ENCODE measurements at places on chromosomes 16 and 17. TPM values are rescaled to one million over a fixed set of nuclear protein-coding genes. Genes with fewer than 3 reads are reported as not detected.

Gene NPW
- 0.33 TPM for total RNA-seq

Gene CENPT
- total RNA-seq: 20.3 TPM

Gene HSPB9
- under 0.01 TPM for total RNA-seq

Gene CPHXL2
- not detected for total RNA-seq

Gene CALB2
- not detected for total RNA-seq

Gene CA10
- not detected for total RNA-seq

Gene CCL23
- total RNA-seq: not detected

Gene TEX14
- 0.31 TPM for total RNA-seq

Gene ANKRD40CL
- total RNA-seq: not detected

Gene CACNG3
- not detected for total RNA-seq

Gene TBC1D3I
- 0.15 TPM for total RNA-seq

Gene NT5M
- total RNA-seq: 3.2 TPM

Gene WNT3
- 0.67 TPM for total RNA-seq

Gene NPIPA7
- 2.5 TPM for total RNA-seq

Gene GPR179
- not detected for total RNA-seq

Gene CACNG4
- total RNA-seq: not detected

Gene CCDC200
- total RNA-seq: not detected

Gene FOXL1
- under 0.01 TPM for total RNA-seq

Gene NXN
- 13.1 TPM for total RNA-seq

Gene BEAN1
- 1.8 TPM for total RNA-seq

Gene VWA3A
- total RNA-seq: under 0.01 TPM

Gene KRT9
- not detected for total RNA-seq

Gene PRRT2
- not detected for total RNA-seq

Gene IRF8
- total RNA-seq: not detected

Gene CRHR1
- total RNA-seq: not detected

Gene ZNF778
- 5.8 TPM for total RNA-seq

Gene NKD1
- total RNA-seq: 0.69 TPM

Gene ABCC11
- total RNA-seq: not detected

Gene PRSS21
- not detected for total RNA-seq

Gene RDM1
- 1.3 TPM for total RNA-seq

Gene ENPP7
- not detected for total RNA-seq

Gene KRTAP4-4
- not detected for total RNA-seq

Gene TK1
- 102 TPM for total RNA-seq

Gene TM4SF5
- total RNA-seq: not detected

Gene TBC1D3C
- total RNA-seq: not detected

Gene OTOP2
- not detected for total RNA-seq

Gene GUCY2D
- total RNA-seq: 1.4 TPM

Gene SEPHS2
- 15.3 TPM for total RNA-seq

Gene MARVELD3
- not detected for total RNA-seq

Data from melanocyte of skin (primary cell).